ENCODE measurements at places on chromosomes 6 and 20. TPM values are rescaled to one million over a fixed set of nuclear protein-coding genes. Genes with fewer than 3 reads are reported as not detected.

GRCh38 chr20:41048461-41049301 lies 20.1 kb downstream of the TOP1 start:
- DNase-seq, result no peak

DNA sequence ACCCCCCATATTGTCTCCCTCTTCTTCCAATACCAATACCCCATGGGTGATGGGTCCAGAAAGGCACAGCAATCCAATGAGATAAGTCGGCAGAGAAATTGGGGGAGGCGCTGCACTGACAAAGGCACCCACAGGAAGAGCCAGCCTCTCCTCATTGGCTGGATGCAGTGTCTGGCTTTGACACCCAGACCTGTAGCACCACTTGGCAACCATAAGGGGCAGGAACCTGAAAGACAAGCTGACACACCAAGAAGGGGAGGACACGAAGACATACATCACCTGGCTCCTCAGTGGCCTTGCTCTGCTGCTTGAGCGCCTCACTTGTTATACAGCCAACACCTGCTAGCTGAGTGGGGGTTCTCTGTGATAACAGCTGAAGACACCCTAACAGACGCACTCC lies 19.4 kb upstream of the SLC4A11 start:
- no peak for DNase-seq

DNA sequence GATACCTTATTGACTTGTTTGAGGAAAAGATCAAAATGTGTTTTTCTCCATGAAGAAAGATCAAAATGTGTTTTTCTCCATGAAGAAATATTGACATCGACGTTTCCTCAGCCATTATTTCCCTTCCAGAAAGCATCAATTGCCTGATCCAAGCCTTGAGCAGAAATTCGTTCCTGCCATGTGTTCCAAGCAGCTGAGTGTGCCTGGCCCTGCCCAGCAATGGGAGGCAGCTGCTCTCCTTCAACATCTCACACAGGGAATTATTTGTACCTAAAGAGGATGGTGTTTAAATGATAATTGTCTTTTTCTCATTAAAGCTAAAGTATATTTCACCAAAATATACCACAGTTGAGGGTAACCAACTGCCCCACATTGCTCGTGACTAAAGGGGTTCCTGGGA lies 7.8 kb upstream of the DUSP22 start:
- no peak for DNase-seq

GRCh38 chr6:131787079-131787478 lies 20.7 kb upstream of the ENPP1 start:
- no peak for DNase-seq

The TINAG gene
- total RNA-seq, result not detected

DNA sequence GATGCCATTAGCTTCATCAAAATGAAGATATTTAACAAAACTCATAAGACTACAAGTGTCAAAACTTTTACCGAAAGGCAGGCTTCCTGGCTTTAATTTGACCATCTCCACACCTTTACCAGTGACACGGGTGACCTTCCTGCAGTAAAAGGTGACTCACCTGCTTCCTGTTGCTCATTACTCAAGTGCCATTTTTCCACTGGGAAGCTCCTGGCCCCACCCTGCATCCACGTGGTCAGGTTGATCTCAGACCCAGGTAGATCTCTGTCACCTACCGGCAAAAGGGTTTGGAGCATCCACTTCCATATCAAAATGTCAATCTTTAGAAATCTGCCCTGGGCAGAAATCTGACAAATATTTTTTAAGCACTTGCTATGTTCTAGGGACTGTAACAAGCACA lies 31.9 kb upstream of the CDH4 start:
- DNase-seq, result no peak

GRCh38 chr20:33192912-33193501 lies 24.1 kb upstream of the BPIFA3 start:
- no peak for DNase-seq

DNA sequence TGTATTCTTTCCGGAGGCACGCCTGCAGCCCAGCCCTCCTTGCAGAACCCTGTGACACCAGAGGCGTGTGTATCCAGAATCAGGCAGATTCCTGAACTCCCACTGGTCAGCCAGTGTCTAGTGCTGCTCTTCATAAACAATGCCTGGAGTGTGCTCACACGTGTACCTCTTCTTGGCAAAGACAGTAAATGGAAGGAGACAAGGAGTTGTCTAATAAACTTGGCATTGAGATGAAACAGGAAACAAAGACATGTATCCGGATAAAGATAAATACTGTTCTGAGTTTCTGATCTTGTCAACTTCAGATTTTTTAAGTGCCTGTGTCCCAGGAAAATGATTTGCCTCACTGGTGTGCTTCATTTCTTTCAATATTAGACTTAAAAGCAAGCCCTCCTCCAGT lies 1.7 kb downstream of the RPS6KA2 start:
- no peak for DNase-seq

DNA sequence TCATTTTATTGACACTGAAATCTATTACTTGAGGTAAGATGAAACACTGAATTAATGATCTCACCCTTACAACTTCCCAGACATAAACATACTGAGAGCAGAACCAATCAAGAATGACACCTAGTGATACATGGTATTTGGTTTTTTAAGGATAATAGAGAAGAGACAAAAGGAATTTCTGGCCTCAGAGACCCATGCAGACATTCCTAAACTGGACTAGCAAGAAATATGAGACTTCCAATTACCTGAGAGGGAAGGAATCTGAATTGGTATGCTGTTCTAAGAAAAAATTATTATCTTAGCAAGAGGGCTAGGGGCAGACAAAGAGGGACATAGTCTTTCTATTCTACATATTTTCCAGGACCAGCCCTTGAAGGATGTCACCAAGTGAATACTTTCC lies 141.1 kb downstream of the BMP5 start:
- DNase-seq, result no peak

The EYS gene
- total RNA-seq, result not detected

The STXBP5 gene
- total RNA-seq, result 30.8 TPM

The HRH3 gene
- not detected for total RNA-seq

Measured in chondrocyte (in vitro differentiated cells).